ENCODE measurements at places on chromosomes 1 and 21. TPM values are rescaled to one million over a fixed set of nuclear protein-coding genes. Genes with fewer than 3 reads are reported as not detected.

The ESRRG gene
- not detected for total RNA-seq

The CDCP2 gene
- total RNA-seq = not detected

The AMY1A gene
- total RNA-seq = not detected

The ZBED6 gene
- total RNA-seq = 14.2 TPM

The LDLRAD1 gene
- not detected for total RNA-seq

The ESPN gene
- total RNA-seq = not detected

Data from smooth muscle cell of the pulmonary artery (primary cell).